ENCODE measurements at places on chromosomes 16 and 17.

- DNase-seq, result no peak
These were observed 12.1 kb downstream of the CUEDC1 start for GRCh38 chr17:57943140-57943539.

- DNase-seq, result peak; percentile 41
These were observed 28.8 kb downstream of the GINS2 start for GRCh38 chr16:85659805-85660511.

GRCh38 chr16:67226295-67226803 lies 581 bp upstream of the TMEM208 start:
- no peak for DNase-seq

DNA sequence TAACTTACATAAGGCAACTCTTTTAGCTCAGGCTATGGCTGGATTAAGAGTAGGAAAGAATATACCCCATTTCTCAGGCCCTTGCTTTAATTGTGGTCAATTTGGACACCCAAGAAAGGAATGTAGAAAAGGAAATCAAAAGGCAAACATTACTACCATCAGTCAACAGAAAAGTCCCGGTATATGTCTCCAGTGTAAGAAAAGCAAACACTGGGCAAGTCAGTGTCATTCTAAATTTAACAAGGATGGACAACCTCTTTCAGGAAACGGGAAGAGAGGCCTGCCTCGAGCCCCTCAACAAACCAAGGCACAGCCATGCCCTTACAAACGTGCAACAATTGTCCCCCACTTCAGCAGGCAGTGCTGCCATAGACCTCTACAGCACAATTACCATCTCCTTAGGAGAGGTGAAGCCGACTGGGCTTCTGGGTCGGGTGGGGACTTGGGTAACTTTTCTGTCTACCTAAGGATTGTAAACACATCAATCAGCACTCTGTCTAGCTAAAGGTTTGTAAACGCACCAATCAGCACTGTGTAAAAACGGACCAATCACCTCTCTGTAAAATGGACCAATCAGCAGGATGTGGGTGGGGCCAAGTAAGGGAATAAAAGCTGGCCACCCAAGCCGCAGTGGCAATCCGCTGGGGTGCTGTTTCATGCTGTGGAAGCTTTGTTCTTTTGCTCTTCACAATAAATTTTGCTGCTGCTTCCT lies 12.4 kb downstream of the MRPL58 start:
- no peak for DNase-seq

DNA sequence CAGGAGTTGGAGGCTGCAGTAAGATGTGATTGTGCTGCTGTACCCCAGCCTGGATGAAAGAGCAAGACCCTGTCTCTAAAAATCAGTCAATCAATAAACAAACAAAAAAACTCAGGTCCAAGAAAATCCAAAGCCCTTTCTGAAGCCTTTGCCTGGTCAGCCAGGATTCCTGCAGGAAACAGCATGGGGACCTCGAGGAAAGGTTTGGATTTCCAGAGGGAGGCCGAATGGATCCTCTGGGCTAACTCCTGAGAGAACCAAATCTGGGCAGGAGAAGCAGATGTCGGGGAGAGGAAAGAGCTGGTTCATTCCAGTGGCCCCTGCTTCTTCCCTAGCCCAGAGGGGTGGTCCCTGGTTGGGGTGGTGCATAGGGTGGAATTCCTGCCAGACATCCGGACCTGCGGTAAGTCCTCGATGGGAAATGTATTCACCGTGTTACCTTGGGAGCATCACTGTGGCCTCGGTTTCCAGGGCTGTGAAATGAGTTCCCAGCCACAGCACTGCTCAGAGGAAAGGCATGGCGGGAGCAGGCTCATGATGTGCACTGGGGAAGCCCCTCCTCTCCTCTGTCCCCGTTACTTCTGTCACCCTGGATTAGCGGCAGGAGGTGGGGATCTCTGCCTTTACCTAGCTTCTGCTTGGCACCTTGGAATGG lies 75.1 kb downstream of the CYLD start:
- DNase-seq, result no peak

GRCh38 chr16:48197294-48197693 lies 41.5 kb upstream of the ABCC12 start:
- no peak for DNase-seq

DNA sequence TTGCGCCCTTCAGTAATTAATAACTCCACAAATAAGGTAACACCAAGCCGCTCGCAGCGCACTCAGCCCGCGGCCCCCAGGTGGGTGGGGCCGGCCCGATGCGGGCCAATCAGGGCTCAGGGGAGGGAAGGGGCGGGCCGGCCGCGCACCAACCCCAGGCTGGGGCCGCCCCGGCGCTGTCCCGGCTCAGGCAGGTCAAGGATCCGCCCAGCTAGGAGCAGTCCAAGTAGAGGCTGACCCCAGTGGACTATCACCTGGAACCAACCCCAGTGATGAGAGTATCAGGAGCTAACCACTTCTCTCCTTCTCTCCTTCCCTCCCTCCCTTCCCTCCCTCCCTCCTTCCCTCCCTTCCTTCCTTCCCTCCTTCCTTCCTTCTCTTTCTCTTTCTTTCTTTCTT lies 110.8 kb downstream of the C16orf78 start:
- DNase-seq, result no peak

DNA sequence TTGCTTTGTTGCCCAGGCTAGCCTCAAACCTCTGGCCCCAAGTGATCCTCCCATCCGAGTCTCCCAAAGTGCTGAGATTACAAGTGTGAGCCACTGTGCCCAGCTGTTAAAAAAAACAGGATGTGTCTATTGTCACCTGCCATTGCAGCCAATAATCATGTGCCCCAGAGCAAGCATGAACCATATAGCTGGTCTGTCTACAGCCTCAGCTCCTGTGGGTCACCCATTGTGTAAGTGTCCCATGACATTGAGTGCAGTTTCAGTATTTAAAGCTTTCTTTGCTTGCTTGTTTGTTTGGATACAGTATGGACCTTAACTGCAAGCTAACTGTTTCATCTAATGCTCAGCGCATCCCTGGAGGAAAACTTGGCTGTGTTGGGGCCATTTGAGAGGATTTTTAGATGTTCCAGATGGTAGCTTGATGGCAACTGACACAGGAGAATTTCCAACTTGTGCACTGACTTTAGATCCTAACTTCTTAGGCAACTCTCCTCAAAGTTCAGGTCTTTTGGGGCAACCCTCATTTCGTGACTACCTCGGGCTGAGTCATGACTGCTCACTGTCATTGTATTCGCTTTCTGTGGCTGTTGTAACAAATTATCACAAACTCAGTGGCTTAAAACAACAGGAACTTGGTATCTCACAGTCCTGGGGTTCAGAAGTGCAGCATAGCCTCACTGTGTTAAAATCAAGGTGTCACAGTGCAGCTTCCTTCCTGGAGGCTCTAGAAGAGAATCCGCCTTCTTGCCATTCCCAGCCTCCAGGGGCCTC lies 30.3 kb upstream of the ADORA2B start:
- no peak for DNase-seq

- DNase-seq, result no peak
These were observed 75.5 kb downstream of the GPRC5B start for GRCh38 chr16:19809121-19809635.

Measured in stimulated activated CD4-positive, alpha-beta T cell treated with anti-CD3 and anti-CD28 coated beads, Interleukin-1b, Interleukin-23, amount 100 ng/mL, for 24 hours (primary cell).